ENCODE measurements at places on chromosomes 7 and 10. TPM values are rescaled to one million over a fixed set of nuclear protein-coding genes. Genes with fewer than 3 reads are reported as not detected.

Gene SPOCK2
- 5.8 TPM for total RNA-seq

- DNase-seq: no peak
Observed at GRCh38 chr7:150867605-150868004, 15.3 kb downstream of the AOC1 start.

GRCh38 chr7:98414205-98414900 is 13.5 kb upstream of the BAIAP2L1 start:
- no peak for DNase-seq

- DNase-seq: no peak
Observed at GRCh38 chr10:131834152-131834810, 66.5 kb upstream of the PPP2R2D start.
